Endothelial cell of umbilical vein (primary cell): ENCODE measurements at places on chromosomes 3 and 15. TPM values are rescaled to one million over a fixed set of nuclear protein-coding genes. Genes with fewer than 3 reads are reported as not detected.

Gene ACTRT3
- total RNA-seq = 3.3 and 5.1 TPM in 2 replicates

Gene SCAANT1
- total RNA-seq = not detected in 2 replicates

Gene TNNC1
- total RNA-seq = not detected in 2 replicates

Gene TEX55
- total RNA-seq = not detected in 2 replicates

Gene SLC26A6
- total RNA-seq = 32.2 and 34.8 TPM in 2 replicates

Gene LDHAL6B
- total RNA-seq = not detected in 2 replicates

Gene NSUN3
- total RNA-seq = 10.7 and 11.6 TPM in 2 replicates

Gene NR1I2
- total RNA-seq = not detected in 2 replicates

Gene XCR1
- not detected in 2 replicates for total RNA-seq

Gene PLIN1
- 0.12 TPM in 1 of 2 replicates, not detected in the other for total RNA-seq

Gene STAB1
- total RNA-seq = 340 and 369 TPM in 2 replicates

Gene CEMIP
- total RNA-seq = not detected in 2 replicates
